DMS 273 treated with DMSO at 0.1 percent for 48 hours (cell line): ENCODE measurements at places on chromosomes 16 and 17.

- no peak for DNase-seq
Observed at GRCh38 chr16:31466381-31466841, 5.5 kb upstream of the TGFB1I1 start.

- DNase-seq: no peak
Observed at GRCh38 chr17:81483862-81484194, 28.8 kb downstream of the ACTG1 start.

GRCh38 chr16:81775570-81775969 is 3.5 kb upstream of the PLCG2 start:
- no peak for DNase-seq

DNA sequence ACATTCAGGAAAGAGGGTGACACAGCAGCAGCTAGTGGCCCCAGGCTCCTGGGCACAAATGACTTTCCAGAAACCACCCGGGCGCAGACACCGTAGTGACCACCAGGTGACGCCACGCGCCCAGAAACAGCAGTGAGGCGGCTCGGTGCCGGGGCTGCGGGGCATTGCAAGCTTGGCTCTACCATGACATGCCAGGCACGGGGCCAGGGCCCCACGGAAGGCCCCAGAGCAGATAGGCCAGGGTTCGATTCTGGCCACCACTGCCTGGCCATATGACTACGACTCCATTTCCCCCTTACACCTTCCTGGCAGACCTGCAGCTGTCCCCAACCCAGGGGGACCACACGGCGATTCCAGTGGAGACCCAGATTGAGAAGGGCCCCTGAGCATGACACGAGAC is 6.7 kb downstream of the RHBDF1 start:
- DNase-seq: peak; percentile 36

GRCh38 chr17:48727415-48728175 is 955 bp downstream of the HOXB13 start:
- DNase-seq: no peak

DNA sequence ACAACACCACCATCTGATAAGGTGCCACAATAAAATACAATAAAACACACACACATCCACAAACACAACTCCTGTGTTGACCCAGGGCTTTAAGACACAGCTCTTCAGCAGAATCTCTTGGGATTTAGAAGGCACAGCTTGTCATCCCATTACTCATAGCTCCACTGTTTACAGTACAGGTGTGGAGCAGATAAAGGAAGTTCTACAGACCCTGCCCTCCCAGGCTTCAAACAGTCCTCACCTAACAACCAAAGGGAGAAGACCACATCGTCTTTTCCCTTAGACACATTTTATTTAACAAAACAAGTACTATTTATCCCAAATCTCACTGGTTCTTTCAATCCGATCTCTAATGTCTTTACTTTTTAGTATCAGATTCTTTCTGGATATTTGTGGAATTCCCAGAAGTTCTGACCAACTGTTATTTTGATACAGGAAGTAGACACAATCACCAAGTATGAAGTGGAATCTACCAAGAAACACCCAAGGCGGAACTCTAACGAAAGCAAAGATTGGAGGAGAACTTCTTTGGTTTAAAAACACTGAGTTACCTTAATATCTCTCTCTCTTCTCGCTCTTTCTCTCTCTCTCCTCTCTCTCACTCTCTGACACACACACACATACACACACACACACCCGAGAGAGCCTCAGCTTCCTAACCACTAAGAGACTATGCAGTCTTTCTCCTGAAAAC is 46.1 kb downstream of the CYTH1 start:
- no peak for DNase-seq

- DNase-seq: no peak
Observed at GRCh38 chr17:61966191-61966590, 38.4 kb upstream of the INTS2 start.
